ENCODE measurements at places on chromosomes 13 and 19.

GRCh38 chr13:40191186-40191980 is 475.1 kb downstream of the FOXO1 start:
- no peak for DNase-seq

DNA sequence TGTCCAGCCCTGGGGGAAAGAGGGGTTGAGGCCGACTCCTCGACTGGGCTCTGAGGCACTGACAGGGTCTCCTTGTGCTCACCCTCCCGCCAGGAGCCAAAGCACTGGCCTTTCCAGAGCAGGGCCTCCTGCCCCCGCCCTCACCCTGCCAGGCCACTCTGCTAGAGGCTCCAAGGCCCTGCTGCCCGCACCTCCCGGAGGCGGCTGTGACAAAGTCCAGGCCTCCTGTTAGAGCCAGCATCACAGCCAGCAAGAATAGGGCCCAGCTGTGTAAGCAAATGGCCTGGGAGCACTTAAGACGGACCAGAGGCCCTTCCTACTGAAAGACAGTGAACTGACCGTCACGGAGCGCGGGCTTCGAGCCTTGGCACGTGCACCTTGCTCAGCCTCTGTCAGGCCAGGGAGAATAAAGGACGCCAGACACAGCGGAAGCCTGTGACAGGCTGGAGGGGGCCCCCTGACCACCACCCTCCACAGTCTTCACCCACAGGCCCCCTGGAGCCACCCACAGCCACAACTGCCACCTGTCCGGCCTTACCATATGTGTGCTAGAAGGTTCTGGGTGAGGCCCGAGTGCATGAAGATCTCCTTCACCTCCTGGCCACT is 50.9 kb downstream of the EPS15L1 start:
- no peak for DNase-seq

- DNase-seq = peak; percentile 63
Observed at GRCh38 chr19:17205237-17206140, 9.7 kb upstream of the USE1 start.

- peak; percentile 56 for DNase-seq
Observed at GRCh38 chr19:13840305-13841085, 36.4 kb upstream of the NANOS3 start.

GRCh38 chr19:53868091-53868891 is 608 bp downstream of the MYADM start:
- peak; percentile 33 for DNase-seq

GRCh38 chr19:28553005-28553404 is 659.9 kb downstream of the UQCRFS1 start:
- no peak for DNase-seq

- no peak for DNase-seq
Observed at GRCh38 chr19:16205205-16206045, 7.7 kb downstream of the AP1M1 start.

- DNase-seq = peak; percentile 26
Observed at GRCh38 chr19:43820098-43820883, 6.8 kb upstream of the ZNF283 start.

- DNase-seq = no peak
Observed at GRCh38 chr19:9431475-9431874, 3.9 kb downstream of the ZNF266 start.

DNA sequence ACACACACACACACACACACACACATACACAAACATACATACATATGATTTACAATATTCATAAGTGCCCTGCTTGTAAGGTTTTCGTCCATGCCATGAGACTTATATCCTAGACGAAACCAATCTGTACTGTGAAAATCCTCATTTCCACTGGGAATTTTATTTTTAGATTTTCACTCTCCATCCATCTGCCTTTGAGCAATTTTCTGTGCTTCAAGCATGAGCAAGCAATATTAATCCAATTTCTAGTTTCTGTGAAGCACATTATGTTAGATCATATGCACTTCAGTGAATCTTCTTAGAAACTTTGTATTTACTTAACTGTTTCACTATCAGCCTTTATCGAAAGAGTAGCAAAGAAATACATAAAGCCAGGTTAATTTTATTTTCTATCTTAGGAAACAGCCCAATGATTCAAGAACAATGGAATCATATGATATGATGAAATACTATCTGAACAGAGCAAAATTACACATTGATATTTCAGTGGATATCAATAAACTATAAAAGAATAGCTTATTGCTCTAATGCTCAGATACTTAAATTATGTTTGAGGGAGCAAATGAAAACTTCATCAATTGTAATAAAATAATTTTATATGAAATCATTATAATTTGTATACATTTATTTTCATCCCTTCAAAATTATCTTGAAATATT is 1100.7 kb upstream of the MIR17HG start:
- DNase-seq = no peak

DNA sequence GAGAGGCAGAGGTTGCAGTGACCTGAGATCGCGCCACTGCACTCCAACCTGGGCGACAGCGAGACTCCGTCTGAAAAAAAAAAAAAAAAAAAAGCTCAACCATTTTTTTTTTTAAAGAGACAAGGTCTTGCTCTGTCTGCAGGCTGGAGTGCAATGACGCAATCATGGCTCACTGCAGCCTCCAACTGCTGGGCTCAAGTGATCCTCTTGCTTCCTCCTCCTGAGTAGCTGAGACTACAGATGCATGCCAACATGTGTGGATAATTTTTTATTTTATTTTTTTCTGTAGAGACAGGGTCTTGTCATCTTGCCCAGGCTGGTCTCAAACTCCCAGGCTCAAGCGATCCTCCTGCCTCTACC is 10.3 kb downstream of the EHD2 start:
- DNase-seq = no peak

DNA sequence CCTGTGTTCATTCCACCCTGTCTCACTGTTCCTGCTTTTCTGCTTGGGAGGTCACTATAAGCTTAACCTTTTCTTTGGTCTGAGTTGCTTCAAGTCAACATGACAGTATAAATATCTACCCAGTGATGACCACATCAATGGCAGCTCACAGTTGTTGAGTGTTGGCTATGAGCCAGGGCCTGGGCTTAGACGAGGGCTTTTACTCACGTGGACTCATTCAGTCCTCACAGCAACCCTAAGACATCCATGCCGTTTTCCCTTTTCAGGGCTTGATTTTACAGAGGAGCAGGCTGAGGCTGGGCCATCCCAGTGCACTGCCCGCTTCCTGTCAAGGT is 10.2 kb upstream of the CCDC97 start:
- peak; percentile 52 for DNase-seq

DNA sequence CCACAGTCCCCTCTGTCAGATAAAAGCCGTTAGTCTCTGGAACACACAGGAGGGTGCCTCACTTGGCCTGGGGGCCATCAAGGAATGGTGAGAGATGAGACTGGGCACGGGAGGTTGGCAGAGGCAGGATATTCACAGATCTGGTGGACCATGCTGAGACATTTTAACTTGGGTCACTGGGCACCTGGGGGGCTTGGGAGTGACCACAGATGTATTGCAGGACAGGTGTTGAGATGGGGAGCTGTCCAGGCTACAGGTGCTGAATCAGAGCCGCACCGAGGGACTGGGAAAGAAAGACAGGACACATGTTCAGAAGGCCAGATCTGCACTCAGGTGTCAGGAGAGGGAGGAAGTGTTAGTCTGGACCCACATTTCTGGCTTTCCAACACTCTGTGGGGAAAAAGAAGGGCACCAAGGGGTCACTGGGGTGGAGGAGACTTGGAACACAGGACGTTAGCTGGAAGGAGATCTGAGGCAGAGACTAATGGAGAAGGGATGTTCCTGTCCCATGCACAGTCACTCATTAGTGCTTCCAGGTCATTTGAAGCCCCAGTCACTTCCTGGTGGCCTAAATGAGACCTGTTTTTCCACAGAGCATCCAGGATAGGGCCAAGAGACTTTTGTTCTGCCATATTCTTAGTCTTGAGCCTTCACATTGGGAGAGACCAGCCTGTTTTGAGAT is 56.1 kb downstream of the CHST8 start:
- no peak for DNase-seq

DNA sequence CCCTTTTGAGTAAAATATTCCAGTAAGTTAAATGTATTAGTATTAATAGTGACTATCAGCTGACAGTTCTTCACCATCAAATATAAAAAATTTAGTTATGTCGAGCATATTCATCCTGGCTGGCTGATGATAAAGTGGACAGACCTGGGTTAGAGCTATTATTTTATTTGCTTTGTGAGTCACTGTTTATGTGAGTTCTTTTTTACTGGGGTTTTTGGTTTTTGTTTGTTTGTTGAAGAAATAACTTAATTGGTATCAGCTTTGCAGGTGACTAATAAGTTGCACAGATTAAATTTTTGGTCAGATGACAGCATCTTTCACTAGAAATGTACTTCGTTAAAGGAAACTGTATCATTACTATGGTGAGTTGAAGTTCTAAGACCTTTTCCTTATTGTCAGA is 224.7 kb downstream of the GGACT start:
- DNase-seq = no peak

DNA sequence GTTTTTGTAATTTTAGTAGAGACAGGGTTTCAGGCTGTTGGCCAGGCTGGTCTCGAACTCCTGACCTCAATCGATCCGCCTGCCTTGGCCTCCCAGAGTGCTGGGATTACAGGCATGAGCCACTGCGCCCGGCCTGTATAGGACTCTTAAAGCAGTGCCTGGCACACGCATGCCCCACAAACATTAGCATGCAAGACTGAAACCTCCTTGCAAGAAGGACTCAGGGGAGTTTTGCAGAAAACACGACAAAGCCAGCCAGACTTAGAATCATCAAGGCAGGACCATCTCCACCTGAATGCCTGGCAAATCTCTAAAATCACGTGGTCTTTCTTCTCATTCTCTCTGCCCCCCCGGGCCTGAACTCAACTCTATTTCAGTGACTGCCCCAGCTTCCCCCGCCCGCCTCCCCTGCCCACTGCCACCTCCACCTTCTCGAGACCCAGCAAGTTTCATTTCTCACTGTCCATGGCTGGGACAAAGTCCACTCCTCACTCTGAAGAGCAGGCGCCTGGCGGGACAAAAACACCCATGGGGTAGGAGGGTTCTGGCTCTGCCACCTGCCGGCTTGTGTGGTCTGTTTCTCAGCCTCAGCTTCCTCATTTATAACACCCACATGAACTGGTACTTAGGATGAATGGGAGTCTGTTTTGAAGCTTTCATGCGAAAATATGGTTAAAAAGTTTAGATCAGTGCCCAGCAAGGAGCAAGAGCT is 2.4 kb downstream of the TICAM1 start:
- no peak for DNase-seq

DNA sequence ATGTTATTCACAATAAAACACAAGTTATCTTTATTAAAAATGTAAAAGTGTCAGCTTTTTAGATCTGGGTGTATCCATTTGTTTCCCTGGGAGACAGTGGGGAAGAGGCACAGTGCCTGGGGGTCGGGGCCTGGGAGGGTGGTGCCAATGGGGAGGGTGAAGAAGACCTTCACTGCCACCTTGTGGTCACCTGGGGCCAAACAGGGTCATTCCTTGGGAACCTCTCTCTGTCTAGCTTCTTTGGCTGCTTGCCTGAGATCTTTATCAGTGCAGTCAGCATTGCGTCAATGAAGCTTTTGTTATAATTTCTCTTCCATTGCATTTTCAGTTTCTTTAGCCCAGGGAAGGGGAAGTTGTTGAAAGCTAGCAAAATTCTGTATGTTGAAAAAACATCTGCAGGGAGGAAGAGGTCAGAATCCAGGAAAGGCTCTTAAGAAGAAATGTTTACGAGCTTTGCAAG is 39.1 kb downstream of the PCDH8 start:
- DNase-seq = no peak

DNA sequence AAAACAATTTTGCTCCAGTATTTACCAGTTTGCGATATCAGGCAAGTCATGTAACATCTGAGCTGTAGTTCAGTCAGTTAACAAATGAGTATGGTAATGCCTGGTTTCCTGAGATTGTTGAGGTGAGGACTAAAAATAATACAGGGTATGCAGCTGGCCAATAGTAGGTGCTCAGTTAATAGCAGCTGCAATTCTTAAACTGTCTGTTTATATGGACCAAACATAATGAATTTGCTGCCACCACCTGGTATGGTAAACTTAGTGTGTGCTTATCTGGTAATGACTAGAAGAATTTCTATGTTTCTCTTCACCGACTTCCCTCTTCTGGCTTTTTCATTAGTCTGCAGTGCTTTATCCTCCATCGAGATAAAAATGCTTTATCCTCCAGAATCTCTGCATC is 9.1 kb downstream of the ZMYM2 start:
- DNase-seq = no peak

GRCh38 chr13:70905035-70905434 is 796.8 kb upstream of the KLHL1 start:
- DNase-seq = no peak

DNA sequence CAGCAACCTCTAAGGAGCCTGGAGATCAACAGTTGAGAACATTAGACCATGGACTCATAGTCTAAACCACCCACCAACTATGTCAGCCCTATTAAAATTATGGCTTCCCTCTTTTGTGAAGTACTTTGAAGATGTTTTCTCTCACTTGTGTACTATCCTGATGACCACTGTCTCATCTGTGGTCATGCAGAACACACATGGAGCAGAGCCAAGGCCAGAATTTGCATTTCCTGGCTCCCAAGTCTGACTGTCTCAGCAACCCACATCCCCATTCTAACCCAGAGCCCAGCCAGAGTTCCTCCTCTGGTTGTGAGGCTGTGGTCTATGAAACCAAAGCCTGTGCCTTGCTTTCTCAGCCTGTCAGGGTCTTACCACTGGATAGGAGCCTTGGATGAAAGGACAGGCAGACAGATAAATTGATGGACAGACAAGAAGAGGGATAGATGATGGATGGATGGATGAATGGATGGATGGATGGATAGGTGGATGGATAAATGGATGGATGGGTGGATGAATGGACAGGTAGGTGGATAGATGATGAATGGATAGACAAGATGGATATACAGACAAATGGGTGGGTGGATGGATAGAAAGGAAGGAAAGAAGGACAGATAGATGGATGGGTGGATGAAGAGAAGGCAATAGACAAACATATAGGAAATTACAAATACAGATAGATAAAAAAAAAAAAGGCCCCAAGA is 35.4 kb downstream of the ZNF557 start:
- no peak for DNase-seq

GRCh38 chr13:104181526-104182231 is 1115.5 kb upstream of the SLC10A2 start:
- no peak for DNase-seq

DNA sequence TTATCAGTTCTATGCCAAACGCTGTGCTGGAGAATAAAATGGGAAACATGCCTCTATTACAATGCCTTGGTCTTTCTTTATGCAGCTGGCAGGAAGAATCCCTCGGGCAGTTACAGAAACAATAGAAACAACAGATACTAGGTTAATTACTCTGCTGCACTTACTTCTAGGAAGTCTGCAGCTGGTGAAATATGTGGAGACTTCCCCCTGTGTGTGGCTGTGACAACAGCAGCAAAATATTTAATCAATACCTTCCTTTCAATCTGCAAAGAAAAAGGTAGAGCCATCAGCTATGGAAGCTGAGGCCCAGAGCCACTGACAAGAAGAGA is 9.9 kb downstream of the STOML3 start:
- no peak for DNase-seq

DNA sequence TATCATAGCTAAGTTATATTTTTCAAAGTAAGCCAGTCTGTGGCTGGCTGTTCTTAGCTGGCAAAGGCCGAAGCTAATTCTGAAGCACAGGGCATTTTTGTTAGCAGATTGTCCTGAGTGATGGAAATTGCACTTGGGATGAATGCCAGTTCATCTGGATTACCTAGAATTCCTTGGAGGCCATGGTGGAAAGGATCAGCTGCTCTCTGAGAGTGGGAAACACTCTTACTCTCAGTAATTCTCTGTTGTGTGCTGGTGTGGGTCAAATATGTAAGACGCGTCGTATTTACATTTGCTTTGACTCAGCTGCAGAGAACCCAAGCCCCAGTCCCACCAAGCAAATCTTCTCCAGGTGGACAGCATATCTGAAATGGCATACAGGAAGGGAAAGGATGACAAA is 60.7 kb upstream of the C1QTNF9B start:
- no peak for DNase-seq

- DNase-seq = no peak
Observed at GRCh38 chr13:46572752-46573431, 19.9 kb downstream of the LRCH1 start.

All from activated CD8-positive, alpha-beta memory T cell treated with anti-CD3 and anti-CD28 coated beads, Interleukin-2, amount 50 U/mL, for 4 hours (primary cell).